ENCODE measurements at places on chromosomes 3 and 15.

GRCh38 chr15:59360305-59360704, 12.4 kb downstream of the MYO1E start:
- DNase-seq, result no peak

DNA sequence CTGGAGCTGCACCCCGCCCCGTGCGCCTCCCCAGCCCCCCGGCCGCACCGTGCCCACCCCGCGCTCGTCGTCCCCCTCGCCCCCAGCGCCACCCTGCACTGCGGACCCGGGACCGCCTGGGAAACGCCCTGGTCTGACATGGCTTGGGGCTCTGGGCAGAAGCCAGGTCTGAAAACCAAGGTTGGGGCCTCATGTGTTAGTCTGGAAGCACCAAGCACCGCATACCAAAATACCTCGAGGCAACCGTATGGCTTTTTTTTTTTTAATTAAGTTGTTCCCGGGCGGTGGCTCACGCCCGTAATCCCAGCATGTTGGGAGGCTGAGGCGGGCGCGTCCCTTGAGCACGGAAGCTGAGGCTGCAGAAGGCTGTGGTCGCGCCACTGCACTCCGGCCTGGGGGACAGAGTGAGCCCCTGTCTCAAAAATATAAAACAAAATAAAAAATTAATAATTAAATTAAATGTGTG, 91.5 kb upstream of the CHD2 start:
- DNase-seq, result no peak

DNA sequence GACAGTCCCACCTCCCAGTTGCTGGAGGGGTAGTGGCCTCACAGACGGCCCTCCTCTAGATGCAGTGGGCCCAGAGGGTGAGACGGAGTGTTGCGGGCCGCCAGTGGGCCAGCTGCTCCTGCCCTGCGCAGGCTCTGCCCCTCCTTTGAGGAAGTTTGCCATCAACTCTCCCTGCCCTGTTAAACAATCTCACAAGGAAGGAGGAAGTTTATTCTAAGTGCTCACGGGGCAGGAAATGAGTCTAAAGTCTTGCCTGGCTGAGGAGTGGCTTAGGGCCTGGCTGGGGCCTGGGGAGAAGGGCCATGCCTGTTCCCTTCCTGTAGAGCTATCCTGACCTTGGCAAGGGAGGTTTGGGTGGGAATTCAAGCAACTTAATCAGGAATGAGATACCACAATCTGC, at the start of gene FAM3D:
Gene FAM3D (minus strand): TSS at position 92 of the 400 bp plus-strand sequence. CDS start 11,211 bp downstream, outside the sequence.
- no peak for DNase-seq

- peak; percentile 21 for DNase-seq
Observed at GRCh38 chr15:65245096-65245856, 34.0 kb upstream of the CILP start.

DNA sequence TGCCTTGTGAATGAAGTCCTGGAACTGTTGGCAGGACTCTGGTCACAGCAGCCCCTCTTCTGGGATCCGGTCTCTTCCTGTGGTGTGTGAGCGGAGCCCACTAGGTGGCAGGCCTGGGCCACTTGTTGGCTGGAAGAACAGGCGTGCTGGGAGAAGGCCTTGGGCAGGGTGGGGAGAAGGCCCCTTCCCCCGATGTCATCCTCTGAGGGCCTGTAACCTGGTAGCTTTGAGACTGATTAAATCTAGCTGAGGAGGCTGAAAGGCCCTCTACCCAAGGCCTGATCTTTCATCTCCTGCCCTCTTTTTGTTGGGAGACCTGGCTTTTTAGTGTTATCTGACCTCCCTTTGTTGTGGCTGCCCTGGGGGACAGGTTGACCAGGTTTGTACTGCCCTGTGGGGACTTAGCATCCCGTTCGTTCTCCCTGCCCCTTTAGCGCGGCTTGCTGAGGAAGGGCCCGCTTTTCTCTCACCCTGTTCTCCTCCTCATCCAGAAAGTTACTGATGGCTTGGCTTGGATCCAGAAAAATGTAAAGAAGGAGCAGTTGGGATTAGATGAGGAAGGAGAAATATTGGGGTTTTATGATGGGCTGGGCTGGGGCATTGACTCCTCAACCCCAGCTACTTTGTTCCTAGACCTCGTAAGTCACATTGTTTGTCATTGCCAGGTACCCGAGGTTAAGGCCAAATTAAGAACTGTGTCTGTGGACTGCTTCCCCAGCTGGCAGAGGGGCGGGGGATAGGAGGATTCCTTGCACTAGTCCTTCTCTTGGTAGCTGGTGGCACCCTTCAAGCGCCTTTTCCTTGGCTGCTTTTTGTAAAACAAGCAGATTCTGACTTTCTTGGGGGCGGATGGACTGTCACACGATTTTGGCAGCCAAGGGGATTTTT, 48.5 kb downstream of the CHCHD6 start:
- peak; percentile 13 for DNase-seq

DNA sequence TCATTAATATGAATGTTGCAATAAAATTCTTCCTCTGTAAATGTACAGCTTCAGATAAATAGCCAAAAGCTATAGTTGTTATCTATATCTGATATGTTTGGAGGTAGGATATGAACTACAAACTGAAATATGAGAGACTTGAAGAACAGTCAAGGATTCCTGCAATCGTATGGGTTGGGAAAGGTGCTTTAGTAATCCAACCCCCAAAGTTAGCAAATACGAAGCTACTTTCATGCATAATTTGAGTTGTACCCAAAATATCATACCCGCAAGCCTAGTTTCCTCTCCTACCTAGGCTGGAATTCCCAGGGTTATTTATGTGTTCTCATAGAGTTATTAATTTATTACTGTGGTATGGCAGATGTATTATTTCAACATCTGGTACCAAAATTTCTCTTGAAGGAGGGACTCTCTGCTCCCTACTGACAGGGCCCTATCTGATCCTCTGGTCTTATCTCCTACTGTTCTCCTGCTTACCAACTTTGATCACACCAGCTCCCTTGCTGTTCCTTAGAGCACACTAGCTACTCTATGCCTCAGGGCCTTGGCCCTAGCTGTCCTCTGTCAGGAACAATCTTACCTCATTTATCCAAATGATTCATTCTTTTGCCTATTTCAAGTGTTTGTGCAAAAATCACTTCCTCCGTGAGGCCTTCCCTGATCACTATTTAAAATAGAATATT, 140.4 kb upstream of the CCDC54 start:
- no peak for DNase-seq

- no peak for DNase-seq
Observed at GRCh38 chr3:138862531-138862923, 27.8 kb upstream of the PIK3CB start.

- DNase-seq, result no peak
Observed at GRCh38 chr3:80668600-80669294, 900.9 kb upstream of the ROBO1 start.

- no peak for DNase-seq
Observed at GRCh38 chr15:100042558-100042957, 299.2 kb downstream of the ADAMTS17 start.

GRCh38 chr3:141076036-141076773, 25.1 kb downstream of the SPSB4 start:
- no peak for DNase-seq

- no peak for DNase-seq
Observed at GRCh38 chr15:25541228-25541627, 102.4 kb upstream of the UBE3A start.

DNA sequence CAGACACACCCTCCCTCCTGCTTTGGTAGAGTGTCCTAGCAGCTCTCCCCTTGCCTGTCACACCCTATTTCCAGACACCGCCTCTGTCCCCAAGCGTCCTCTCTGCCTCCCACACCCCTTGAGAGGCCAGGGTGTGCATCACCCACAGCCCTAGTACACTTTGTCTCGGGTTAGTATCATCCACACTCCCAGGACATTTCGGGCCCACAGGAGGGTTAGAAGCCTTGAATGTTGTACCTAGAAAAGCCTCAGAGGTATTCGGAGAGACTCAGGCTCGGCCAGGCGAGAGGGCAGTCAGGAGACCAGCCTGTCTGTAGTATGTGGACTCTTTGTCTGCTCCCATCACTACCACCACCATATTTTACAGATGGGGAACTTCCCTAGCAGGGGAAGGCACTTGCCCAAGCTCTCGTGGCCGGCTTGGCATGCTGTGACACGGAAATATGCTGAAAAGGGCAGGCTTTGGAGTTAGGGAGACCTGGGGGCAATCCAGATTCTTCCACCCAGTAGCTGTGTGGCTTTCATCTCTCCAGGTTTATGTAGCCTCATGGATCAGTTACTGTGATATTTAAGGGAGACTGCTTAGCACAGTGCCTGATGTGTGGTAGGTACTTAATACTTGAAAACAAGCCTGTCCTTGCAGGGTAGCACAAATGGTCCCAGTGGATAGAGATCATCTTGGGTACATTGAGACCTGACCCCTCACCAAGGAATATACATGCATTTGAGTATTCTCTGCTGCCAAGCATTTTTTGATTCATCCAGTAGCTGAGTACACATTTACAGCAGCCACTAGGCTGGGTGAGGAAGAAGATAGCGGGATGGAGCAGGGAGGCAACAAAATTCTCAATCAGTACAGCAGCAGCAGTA, 1.4 kb downstream of the TMEM43 start:
- DNase-seq, result no peak

- no peak for DNase-seq
Observed at GRCh38 chr3:7333125-7333524, 472.2 kb downstream of the GRM7 start.

DNA sequence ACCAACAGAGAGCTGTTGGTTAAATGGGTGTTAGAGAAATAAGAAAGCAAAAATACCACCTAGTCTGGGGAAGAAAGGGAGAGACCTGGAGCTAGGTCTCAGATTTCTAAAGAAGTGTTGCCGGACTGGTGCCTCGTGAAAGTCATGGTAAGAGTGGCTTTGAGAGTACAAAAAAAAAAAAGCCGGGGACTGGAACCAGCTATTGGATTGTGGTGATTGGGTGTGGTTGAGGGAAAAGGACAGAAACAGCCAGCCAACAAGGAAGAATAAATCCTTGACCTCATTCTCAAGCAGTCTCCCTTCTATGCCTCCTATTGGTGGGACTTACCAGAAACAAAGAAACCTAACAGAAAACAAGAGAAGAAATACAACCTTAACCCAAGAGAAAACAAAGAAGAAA, 346.4 kb upstream of the KCNMB2 start:
- no peak for DNase-seq

- DNase-seq, result no peak
Observed at GRCh38 chr3:42222942-42223693, 42.9 kb downstream of the CCK start.

DNA sequence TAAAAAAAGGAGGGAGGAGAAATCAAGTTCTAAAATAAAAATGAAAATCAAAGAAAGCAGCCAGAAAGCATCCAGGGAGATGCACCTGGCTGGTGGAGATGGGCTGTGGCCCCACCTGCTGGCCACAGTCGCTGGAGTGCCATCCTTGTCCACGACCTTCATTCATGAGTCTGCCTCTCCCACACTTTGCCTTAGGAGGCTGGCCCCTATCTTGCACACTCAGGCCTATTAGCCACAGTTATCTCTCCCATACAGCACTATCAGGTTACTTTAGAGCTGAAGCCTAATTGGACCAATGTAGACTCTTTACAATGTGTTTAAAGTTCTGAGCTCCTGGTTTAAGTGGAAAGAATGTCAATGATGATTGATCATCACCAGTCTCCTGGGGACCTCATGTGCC, 392.0 kb upstream of the RORA start:
- no peak for DNase-seq

- no peak for DNase-seq
Observed at GRCh38 chr3:128456776-128457715, 9.6 kb downstream of the DNAJB8 start.

- no peak for DNase-seq
Observed at GRCh38 chr15:68729789-68730411, 90.8 kb downstream of the ANP32A start.

GRCh38 chr3:27657871-27658270, 64.3 kb downstream of the EOMES start:
- DNase-seq, result no peak

GRCh38 chr3:19816631-19817030, 117.4 kb downstream of the EFHB start:
- DNase-seq, result no peak

GRCh38 chr15:34304613-34305012, 33.0 kb downstream of the SLC12A6 start:
- DNase-seq, result peak; percentile 55

DNA sequence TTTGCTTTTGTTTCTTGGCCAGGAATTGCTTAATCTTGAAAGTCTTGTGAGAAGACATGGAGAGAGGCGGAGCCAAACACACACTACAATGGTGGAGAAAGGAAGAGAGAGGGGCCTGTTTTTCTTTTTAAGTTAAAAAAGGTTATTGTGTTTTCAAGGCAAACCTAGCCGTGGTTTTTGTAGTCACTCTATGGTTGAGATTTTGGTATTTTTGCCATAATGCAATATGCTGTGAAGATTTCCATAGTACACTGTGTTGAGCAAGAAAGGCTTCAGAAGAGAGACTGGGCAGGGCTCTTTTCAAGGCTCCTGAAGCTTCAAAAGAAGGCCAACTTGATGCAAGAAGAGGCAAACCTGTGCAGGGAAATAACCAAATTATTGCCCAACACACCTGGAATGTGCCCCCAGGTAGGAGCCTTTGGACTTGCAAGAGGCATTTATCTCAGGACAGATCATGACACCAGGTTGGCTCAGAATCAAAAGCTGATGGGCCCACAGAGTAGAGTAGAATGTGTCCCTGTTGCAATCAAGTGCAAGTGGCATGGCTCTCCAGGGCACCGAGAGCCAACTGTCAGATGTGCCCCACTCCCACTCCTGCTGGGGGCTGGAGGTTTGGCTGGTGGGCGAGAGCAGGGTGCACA, 22.1 kb downstream of the AMOTL2 start:
- DNase-seq, result no peak

GRCh38 chr3:143977341-143978262, 6.0 kb downstream of the DIPK2A start:
- no peak for DNase-seq

DNA sequence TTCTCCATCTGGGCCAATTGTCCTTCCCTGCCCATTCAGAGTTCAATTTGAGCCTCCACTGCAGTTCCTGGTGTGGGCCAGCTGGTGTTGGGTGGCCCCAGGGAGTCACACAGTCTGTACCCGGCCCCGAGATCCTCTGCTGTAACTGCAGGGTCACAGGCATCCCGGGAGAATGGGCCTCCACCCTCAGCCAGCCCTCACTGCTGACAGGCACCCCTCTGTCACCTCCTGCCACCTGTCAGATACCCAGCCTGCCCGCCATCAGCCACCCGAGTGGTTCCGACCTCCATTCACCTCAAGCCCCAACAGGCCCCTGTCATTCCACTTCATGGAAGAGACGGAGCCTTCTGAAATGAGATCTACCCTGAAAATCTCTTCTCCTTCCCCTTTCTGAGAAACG, 73.2 kb downstream of the ST8SIA2 start:
- no peak for DNase-seq

DNA sequence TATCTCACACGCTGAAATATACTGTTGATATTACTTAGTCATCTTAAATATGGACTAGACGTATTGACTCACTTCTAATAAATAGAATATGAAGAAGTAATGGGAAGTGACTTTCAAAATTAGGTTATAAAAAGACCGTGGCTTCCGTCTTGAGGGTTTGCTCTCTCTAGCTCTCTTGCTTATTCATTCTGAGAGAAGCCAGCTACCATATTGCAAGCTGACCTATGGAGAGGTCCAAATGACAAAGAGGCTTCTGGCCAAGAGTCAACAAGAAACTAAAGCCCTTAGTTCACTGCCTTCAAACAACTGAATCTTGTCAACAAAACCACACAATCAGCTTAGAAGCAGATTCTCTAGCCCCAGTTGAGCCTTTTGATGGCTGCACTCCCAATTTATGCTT, 46.1 kb downstream of the SLC9C1 start:
- no peak for DNase-seq
